Left colon (tissue), 2 donors: ENCODE measurements at places on chromosomes 11 and 22. TPM values are rescaled to one million over a fixed set of nuclear protein-coding genes. Genes with fewer than 3 reads are reported as not detected.

HBB gene
- total RNA-seq = 9.3 TPM

- DNase-seq = no peak
These were observed 519.6 kb downstream of the METTL15 start for GRCh38 chr11:28627690-28628255.

- DNase-seq = no peak
These were observed 164.4 kb upstream of the DDI1 start for GRCh38 chr11:103871923-103872551.

DNA sequence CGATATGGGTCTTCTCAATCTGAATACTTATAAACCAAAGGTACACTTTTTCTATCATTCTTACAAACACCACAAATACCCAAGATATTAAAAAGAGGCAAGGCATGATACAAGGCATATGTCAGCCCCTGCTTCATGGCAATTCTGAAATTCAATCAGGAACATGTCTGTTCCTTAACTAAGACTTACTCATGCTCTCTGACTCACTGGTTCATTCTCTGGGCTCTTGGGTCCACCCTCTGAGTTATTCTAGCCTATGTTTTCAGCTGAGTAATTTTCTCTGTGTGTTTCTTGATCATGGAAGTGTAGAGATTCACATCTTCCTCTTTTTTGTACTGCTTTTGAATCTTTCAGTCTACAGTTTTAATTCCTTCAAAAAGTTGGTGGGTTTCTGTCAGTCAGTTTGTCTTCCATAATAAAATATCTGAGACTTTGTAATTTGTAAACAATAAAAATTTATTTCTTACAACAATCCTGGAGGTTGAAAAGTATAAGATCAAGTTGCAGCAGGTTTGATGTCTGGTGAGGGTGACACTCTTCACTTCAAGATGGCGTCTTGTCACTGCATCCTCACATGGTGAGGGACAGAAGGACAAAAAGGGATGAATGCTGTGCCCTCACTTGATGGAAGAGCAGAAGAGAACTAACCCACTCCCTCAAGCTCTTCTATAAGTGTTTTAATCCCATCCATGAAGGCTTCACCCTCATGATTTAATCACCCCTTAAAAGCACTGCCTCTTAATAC is 211.7 kb downstream of the FAM76B start:
- no peak for DNase-seq

DNA sequence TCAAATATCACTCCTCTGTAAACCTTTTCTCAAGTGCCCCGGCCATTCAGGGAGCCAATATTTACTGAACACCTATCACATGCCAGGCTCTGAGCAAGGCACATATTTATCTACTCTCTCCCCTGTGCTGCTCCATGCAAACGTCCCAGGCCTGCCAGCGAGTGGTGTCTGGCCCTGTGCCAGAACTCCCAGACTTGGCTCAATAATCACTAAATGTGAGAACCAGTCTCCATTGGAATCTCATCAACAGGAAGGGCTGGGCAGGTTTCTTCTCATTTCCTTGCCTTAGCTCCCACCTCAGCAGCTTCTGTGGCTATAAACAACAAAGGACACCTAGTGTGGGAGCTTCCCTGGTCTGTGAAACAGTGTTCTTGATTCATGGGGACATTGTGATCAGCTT is 21.7 kb downstream of the RASSF10 start:
- DNase-seq = peak; percentile 63

DNA sequence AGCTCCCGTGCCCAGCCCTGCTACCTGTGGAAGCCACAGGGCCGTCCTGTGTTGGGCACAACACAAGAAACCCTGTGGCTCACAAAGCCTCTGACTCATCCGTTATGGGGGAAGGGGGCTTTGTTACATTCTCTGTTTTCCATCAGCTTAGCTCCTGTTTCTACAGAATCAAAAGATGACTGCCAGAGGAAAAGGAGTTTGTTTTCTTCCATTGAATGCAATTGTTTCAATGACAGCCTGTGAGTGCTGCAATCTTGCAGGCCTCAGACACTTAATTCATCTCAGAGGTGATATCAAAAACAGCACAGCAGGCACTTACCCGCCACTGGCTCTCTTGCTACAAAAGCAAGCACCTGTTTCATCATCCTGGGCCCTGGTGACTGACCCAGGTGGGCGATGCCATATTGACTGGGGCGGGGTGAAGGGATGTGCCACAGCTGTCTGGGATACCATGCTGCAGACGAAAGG is 194.3 kb downstream of the OPCML start:
- DNase-seq = no peak

SCGB1D2 gene
- total RNA-seq = not detected

PRR5 gene
- total RNA-seq = 27.8 TPM

DNA sequence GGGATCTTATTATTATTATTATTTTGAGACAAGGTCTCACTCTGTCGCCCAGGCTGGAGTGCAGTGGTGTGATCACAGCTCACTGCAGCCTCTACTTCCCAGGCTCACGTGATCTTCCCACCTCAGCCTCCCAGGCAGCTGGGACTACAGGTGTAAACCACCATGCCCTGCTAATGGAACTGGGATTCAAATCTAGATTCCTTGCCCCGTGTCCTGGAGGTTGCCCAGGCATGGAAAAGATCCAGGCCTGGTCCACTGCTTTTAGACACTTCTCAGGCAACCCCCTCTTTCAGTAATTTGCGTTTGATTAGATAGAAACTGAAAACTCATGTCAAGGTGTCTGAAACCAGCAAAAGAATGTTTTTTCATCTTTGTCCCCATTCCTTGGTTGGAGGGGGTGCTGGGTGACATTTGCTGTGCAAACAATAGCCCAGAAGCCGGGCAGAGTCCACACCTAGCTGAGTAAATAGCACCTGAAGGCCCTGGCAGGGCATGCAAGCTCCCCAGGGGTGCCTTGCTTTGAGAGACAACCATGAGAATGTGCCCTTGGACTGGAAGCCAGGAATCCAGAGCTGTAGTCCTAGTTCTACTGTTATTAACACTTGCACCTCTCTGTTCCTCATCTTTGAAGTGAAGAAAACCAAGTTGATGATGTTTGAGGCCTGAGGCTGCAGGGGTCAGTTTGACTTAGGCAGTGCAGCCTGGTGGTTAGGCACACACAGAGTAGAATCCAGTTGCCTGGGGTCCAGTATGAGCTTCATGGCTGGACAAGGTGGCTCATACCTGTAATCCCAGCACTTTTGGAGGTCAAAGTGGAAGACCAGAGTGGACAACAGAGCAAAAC is 19.1 kb upstream of the XBP1 start:
- peak; percentile 71 for DNase-seq

OR56A4 gene
- total RNA-seq = 0.12 TPM

GRCh38 chr11:12239396-12239795 is 129.0 kb downstream of the MICAL2 start:
- DNase-seq = no peak

- no peak for DNase-seq
These were observed 25.0 kb downstream of the FADS3 start for GRCh38 chr11:61866231-61866957.

DNA sequence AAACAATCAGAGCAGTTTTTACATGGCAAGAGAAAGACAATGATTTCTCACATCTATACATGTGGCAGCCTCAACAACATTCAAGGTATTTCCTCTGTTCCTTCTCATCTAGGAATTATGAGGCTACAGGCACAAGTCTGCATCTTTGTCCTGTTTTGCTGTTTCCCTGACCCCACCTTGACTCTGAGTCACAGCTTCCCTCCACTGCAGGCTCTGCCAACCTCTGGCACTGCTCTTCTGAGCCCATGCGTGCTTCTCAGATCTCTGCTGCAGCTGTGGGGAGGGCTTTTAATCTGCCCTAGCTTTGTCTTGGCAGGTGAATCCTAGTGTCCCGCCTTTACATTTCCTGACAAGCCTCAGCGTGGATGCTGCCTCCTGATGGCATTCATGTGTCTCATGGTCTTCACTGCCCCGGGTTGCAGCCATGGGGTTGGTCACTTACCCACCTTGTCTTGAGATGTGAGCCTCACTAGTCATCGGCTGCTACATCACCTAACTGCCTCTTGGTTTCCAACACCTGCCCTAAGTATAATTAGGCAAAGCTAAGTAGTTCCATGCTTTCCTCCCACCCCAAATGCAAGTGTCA is 578.5 kb downstream of the TBC1D22A start:
- DNase-seq = no peak

GRCh38 chr11:120909676-120910416 is 114.1 kb upstream of the TBCEL start:
- DNase-seq = no peak

CD3E gene
- total RNA-seq = 3.4 TPM

- DNase-seq = no peak
These were observed 15.8 kb upstream of the RTN4RL2 start for GRCh38 chr11:57444362-57445121.

- no peak for DNase-seq
These were observed 22.9 kb downstream of the TPST2 start for GRCh38 chr22:26566994-26567393.

SPON1 gene
- total RNA-seq = 87.0 TPM

SCGB1A1 gene
- not detected for total RNA-seq

C11orf65 gene
- total RNA-seq = 0.39 TPM

OR8D2 gene
- not detected for total RNA-seq

DNA sequence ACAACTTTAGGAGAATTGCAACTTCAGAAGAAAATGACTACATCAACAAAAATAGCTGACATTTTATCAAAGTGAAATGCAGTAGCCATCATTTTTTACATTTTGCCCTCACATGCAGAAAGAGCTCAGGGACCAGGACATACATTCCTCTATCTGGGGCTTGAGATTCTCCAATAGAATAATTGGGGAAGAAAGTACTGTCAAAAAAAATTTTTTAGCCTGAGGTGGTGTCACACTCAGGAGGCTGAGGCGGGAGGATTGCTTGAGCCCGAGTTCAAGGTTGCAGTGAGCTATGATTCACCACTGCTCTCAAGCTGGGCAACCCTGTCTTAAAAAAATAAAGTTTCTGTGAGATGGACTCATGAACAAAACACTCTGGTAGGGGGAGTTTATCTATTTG is 32.2 kb upstream of the DEPDC7 start:
- no peak for DNase-seq

DNA sequence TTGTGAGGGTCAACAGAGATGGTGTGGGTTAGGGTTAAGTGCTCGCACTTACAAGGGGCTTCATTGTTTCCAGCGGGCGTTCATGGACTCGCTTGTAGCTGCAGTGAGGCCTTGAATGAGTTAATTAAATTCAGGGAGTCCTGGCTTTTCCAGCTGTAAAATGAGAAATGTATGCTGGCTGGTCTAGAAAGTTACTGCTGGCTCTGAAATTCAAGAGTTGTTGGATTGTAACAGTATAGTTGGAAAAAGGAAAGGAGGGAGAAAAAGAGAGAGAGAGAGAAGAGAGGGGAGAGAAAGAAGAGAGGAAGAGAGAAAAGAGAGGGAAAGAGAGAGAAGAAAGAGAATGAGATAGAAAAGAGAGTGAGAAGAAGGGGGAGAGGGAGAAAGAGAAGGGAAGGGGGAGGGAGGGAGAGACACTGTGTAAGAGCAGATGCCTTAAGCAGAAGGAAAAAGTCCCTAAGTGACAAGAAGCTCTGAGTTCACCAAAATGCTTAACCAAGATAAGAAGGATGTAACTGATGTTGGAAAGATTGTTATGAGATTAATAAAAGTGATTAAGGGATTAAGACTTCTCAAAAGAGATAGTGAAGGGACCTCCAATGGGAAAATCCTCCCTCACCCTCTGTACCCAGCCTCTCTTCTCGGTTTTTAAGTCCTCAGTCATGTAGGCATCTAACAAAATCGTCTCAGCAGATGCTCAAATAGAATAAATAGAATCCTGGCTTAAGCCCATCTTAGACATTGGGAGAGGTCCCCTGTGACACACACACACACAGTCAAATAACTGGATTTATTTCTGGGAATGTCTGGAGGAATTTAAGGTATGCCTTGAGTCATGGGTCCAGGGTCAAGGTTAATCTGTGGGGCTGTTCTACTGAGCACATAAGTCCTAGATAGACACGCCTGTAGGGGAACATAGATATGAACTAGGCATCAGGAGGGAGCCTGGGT is 477.9 kb downstream of the MIAT start:
- DNase-seq = no peak

DNA sequence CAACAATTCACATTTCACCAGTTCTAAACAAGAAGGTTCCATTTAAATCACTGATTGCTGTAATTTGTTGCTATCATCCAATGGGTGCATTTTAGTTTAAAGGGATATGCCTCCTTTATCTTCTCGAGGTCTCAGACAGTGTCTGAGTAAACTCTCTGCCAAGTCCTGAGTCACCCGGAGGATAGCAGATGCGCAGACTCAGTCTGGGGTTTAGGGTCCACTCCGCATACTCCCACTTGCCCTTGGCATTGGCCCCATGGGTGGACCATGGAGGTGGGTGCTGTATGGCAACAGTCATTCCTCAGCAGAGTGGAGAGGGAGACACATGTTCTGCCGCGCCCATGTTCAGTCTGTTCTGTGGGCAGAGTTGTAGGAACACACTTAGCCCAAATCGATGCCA is 65.4 kb upstream of the CRTAM start:
- DNase-seq = no peak

GRCh38 chr11:13317293-13318080 is 39.9 kb downstream of the BMAL1 start:
- no peak for DNase-seq

GRCh38 chr11:40295466-40295865 is 1164.0 kb downstream of the LRRC4C start:
- DNase-seq = no peak

RELA gene
- 62.9 TPM for total RNA-seq

GRCh38 chr11:119334174-119334930 is at the start of gene RNF26:
RNF26 (plus strand) TSS chr11:119334527; CDS start chr11:119335123, 596 bp downstream.
- peak; percentile 94 for DNase-seq

APOA4 gene
- total RNA-seq = not detected

GRCh38 chr22:42227435-42227834 is 43.0 kb downstream of the TCF20 start:
- DNase-seq = no peak

- no peak for DNase-seq
These were observed 7.2 kb downstream of the LTO1 start for GRCh38 chr11:69667619-69668604.

DNA sequence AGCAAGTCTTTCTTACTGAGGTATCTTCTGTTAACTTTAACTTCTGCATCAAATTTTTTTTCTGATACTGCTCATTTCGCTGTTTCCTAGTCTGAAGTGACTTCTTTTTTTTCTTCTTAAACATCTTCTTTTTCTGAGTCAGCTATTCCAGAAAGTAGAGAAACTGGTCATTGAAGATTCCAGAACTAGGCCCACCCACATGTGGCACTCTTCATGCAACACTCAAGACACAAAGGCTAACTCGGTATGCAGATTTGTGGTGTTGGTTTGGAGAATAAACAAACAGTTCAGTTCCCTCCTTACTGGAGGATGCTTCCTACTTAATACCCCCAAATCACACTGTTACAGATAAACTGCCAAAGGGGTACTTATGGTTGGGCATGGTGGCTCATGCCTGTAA is 25.2 kb upstream of the MTCH2 start:
- no peak for DNase-seq

CATSPERZ gene
- total RNA-seq = 0.98 TPM

- DNase-seq = no peak
These were observed 30.6 kb upstream of the DRD2 start for GRCh38 chr11:113505541-113506375.

TSGA10IP gene
- not detected for total RNA-seq
